Esophagus muscularis mucosa (tissue), 4 donors: ENCODE measurements at places on chromosomes 12 and 14. TPM values are rescaled to one million over a fixed set of nuclear protein-coding genes. Genes with fewer than 3 reads are reported as not detected.

- DNase-seq, result peak; percentile 79
- no peaks in the 10 kb centered on the region for H3K36me3 ChIP-seq
- no peaks in the 10 kb centered on the region for H3K27me3 ChIP-seq
- no peak overlapping the region for H3K4me3 ChIP-seq
- no peaks in the 10 kb centered on the region for H3K4me1 ChIP-seq
Observed at GRCh38 chr12:11958221-11959091, 112.3 kb upstream of the BCL2L14 start.

DNA sequence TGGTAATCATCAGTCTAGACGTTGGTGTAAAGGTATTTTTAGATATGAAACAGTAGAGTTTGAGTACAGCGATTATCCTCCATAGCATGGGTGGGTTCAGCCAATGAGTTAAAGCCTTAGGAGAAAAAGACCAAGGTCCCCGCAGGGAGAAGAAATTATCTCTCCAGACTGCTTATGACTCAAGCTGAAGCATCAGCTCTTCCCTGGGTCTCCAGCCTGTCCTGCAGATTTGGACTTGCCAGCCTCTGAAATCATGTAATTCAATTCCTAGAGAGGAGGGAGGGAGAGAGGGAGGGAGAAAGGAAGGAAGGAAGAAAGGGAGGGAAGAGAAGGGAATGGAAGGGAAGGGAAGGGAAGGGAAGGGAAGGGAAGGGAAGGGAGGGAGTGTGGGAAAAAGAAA, 12.0 kb upstream of the DTX1 start:
- H3K27me3 ChIP-seq, result no peaks in the 10 kb centered on the region
- H3K36me3 ChIP-seq, result no peaks in the 10 kb centered on the region
- no peak for DNase-seq
- no peak overlapping the region for H3K4me3 ChIP-seq

- no peaks in the 10 kb centered on the region for H3K36me3 ChIP-seq
- H3K4me3 ChIP-seq, result no peak overlapping the region
- no peak for DNase-seq
- H3K4me1 ChIP-seq, result peaks cover 15% of the 10 kb centered on the region
Observed at GRCh38 chr12:113425960-113426453, 3.8 kb downstream of the SDSL start.

DNA sequence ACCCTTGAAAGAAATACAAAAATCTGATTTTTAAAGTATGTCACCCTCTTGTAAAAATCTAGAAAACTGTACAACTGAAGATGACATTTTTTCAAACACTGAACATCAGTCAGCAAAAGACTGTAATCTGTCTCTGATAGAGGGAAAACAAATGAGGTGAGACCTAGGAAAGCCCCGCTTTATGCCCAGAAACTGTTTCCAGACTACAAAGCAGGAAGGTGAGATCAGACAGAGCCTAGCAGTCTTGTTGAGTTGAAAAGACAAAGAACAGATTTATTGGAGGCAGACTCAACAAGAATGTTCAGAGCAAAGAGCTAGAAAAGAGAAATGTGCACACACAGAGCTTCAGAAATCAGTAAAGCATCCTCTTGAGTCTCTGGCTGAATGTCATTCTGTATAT, 873.6 kb downstream of the LRFN5 start:
- no peak overlapping the region for H3K4me3 ChIP-seq
- H3K4me1 ChIP-seq, result no peaks in the 10 kb centered on the region
- DNase-seq, result no peak
- no peaks in the 10 kb centered on the region for H3K36me3 ChIP-seq
- no peak overlapping the region for H3K27ac ChIP-seq

DNA sequence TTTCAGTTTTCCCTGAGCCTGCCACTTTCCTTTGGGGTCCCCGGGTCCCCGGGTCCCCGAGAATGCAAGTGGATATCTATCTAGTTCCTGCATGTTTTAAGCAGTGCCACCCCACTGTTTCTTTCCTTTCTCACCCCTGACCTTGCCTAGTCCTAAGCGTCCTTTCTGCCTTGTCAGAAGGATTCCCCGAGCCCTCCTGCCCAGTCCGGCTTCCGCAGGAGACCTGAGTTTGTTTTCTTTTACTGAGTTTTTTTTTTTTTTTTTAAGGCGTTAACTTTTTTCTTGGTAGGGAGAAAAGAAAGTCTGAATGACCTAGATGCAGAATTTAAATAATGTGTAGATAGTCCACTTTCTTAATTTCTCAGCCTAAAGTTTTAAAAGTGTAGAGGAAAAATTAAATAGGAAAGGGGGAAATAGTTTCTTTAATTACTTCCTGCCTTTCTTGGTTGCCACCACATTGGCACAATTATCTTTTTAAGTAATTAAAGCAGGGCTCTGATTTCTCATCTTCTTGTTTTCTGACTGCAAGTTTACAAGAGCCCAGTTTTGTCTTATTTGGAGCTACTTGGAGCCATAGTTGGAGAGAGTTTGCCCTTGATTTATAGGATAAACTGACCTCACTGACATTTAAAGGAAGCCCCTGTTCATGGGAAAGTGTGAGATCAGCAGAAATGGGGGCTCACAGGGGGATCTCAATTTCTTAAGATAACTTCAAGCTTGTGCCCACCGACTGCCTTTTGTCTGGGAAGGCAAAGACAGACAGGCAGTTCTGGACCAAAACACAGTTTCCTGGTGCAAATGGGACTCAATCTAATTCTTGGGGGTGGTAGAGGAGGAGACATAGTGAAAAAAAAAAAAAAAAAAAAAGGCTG, 2.9 kb downstream of the PAX9 start:
- no peaks in the 10 kb centered on the region for H3K36me3 ChIP-seq
- H3K27ac ChIP-seq, result no peak overlapping the region
- peaks cover 24% of the 10 kb centered on the region for H3K27me3 ChIP-seq
- no peak for DNase-seq
- peak overlapping the region; percentile 44 for H3K4me3 ChIP-seq

DNA sequence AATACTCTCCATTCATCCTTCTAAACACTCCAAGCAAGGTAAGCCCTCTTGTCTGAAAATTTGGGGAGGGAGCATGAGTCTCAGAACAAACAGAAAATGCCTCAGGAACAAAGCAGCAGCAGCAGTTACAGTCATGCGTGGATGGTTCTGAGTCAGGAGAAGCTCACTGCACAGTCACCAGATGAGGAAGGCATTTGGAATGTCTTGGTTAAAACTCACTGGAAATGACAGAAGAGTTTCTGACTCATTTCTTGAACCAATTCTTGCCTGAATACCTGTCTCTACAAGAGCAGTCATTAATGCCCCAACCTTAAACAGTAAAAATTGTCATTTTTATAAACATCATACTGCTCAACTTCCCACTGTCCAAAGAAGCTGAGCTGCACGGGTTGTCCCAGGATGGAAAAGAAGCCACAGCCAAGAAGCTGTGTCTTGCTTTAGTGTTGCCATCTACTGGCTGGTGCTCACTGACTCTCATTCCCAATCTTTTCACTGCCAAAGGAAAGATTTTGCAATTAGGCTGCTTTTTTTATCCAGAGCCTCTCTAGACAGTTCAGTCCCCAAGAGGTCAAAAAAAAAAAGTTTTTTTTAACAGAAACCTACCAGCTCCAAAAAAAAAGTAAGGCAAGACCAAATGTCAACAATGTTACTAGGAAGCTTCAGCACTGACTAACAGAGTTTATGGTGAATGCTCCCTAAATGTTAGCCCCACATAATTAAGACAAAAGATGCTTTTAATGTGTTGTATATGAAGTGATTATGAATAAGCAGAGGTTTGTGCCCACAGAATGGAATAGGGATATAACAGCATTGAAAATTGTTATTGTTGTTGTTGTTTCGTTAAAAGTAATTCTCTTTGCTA, 40.4 kb downstream of the KICS2 start:
- no peaks in the 10 kb centered on the region for H3K27me3 ChIP-seq
- no peak for DNase-seq
- H3K27ac ChIP-seq, result peak overlapping the region; percentile 47
- no peaks in the 10 kb centered on the region for H3K36me3 ChIP-seq
- H3K4me1 ChIP-seq, result peaks cover 22% of the 10 kb centered on the region
- H3K4me3 ChIP-seq, result no peak overlapping the region

DNA sequence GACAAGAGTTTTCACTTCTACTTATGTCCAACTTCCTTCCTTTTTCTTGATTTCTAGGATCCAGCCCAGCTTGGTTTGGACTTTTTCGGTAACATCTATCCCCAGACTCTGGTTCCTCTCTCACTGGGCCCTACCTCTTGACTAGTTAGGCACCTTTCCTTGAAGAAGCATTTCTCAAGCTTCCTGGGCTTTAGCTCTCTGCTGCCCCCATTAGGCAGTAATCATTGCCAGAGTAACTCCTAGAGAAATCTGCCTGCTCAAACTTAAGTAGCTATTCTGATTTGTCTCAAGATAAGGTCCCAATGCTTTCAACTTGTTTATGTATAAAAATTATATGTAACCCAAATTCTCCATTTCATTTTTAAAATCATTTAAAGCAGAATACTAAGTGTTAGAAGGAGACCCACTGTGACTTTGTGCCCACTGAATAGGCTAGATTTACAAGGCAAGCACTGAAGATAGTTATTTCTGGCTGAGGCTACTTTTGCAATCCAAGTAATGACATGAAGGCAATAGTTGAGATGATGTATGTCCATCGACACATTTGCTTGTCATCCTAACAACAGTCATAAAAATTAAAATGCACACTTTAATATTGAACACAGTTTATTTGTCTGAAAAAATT, 275.0 kb upstream of the G2E3 start:
- H3K27ac ChIP-seq, result no peak overlapping the region
- no peaks in the 10 kb centered on the region for H3K4me1 ChIP-seq
- DNase-seq, result no peak

The GAS2L3 gene
- total RNA-seq, result 7.0 TPM

- H3K27ac ChIP-seq, result no peak overlapping the region
- DNase-seq, result no peak
Observed at GRCh38 chr12:105090361-105090760, 6.1 kb upstream of the ALDH1L2 start.

DNA sequence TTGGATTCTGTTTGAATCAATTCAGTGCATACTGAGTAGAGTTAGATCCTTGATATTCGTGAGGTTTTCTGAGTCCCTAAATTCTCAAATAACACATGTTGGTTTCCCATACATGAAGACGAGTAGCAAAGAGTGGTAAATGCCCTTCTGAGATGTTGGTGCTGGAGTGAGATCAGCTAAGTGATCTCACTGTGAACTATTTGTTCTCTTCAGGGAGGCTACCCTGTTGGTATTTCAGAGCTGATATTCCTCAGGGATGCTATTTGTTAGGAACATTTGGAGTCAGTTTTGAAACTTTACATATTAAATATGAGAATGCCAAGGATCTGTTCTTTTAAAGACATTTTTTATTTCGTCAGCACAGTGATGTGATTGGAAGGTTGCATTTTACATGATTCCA, 54.7 kb downstream of the SUSD6 start:
- H3K4me3 ChIP-seq, result no peak overlapping the region
- no peaks in the 10 kb centered on the region for H3K27me3 ChIP-seq
- no peaks in the 10 kb centered on the region for H3K36me3 ChIP-seq
- DNase-seq, result no peak

DNA sequence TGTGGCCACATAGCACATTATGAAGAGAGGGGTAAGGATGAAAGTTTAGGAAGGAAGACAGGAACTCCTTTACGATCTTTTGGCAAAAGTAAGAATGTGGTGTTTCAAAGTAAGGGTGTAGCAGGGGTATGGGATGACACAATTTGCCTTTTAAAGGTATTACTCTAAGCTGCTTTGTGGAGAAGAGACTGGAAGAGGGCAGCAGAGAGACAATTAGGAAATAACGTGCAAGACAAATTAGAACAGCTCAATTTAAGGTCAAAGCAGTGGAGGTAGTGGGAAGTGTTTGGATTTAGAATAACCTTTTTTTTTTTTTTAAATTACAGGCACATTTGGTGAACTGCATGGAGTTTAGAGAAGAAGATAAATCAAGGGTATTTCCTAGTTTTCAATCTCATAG, 342.6 kb downstream of the NOVA1 start:
- DNase-seq, result no peak
- no peaks in the 10 kb centered on the region for H3K36me3 ChIP-seq
- H3K27me3 ChIP-seq, result no peaks in the 10 kb centered on the region
- no peaks in the 10 kb centered on the region for H3K4me1 ChIP-seq
- H3K4me3 ChIP-seq, result no peak overlapping the region

- peaks cover 23% of the 10 kb centered on the region for H3K4me1 ChIP-seq
- H3K4me3 ChIP-seq, result peak overlapping the region; percentile 17
- H3K27ac ChIP-seq, result no peak overlapping the region
- no peak for DNase-seq
- H3K27me3 ChIP-seq, result no peaks in the 10 kb centered on the region
Observed at GRCh38 chr12:52233462-52234207, 592 bp downstream of the KRT7 start.

The PLBD1 gene
- 4.1 TPM for total RNA-seq

- no peak overlapping the region for H3K27ac ChIP-seq
- no peak overlapping the region for H3K4me3 ChIP-seq
- no peaks in the 10 kb centered on the region for H3K36me3 ChIP-seq
- no peaks in the 10 kb centered on the region for H3K4me1 ChIP-seq
- no peak for DNase-seq
Observed at GRCh38 chr12:41287500-41288141, 99.5 kb downstream of the PDZRN4 start.

DNA sequence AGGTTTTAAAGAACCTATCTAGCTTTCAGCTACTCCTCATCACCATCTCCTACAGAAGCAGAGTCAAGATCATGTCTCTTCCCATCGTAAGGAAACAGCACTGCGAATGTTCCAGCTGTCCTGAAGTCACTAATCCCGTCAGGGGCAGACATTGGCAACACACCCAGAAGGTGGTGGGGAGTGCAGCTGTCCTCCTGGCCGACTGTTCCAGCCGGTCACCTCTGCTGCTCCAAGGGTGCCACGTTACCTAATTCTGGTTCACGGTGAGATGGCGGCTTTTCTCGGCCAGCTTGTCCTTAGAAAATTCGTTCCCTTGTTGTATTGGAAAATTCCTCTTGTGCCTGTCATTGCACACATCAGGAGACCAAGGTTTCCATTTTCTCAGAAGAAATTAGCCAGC, 196.2 kb downstream of the ZFP36L1 start:
- H3K36me3 ChIP-seq, result no peaks in the 10 kb centered on the region
- no peak for DNase-seq
- H3K27ac ChIP-seq, result no peak overlapping the region
- no peaks in the 10 kb centered on the region for H3K27me3 ChIP-seq
- peaks cover 32% of the 10 kb centered on the region for H3K4me1 ChIP-seq

The TSHR gene
- not detected for total RNA-seq

The HHIPL1 gene
- total RNA-seq, result 4.2 TPM

The PPP1CC gene
- total RNA-seq, result 120 TPM
